Spinal cord (tissue), 10 donors: ENCODE measurements at places on chromosomes 1 and 21.

GRCh38 chr1:86913399-86913895 is 479 bp downstream of the SELENOF start:
- no peak for DNase-seq

DNA sequence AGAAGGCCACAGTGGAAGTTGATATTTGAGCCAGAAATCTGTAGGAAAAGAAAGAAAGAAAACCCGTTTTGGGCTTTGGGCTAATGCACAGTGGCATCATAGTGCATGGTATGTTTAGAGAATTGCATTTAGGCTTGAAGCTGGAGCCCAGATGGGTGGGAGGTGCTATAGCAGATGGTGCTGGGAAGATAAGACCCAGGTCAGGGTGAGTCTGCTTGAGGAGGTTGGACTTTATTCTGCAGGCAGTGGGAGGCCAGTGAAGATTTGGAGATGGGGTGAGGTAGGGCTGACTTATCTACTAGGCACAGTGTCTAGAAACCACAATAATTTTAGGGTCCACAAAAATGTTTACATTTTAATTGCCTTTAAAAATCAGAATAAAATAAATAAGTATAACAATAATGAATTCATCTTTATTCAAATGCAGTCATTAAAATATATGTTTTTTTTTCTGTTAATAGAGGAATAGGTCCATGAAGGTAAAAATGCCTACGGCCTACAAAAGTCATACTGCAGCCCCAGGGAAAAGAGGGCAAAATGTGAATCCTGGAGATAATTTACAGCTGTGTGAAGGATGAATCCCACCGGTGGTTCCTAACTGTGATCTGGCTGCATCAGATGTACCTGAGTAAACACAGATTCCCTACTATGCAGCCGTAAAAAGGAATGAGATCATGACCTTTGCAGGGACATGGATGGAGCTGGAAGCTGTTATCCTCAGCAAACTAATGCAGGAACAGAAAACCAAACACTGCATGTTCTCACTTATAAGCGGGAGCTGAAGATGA is 8.7 kb downstream of the DNAJC6 start:
- DNase-seq, result no peak

GRCh38 chr1:239126884-239127283 is 259.5 kb upstream of the CHRM3 start:
- DNase-seq, result no peak

- no peak for DNase-seq
Measured at GRCh38 chr1:214116258-214116657, 128.5 kb downstream of the PROX1 start.

- no peak for DNase-seq
Measured at GRCh38 chr1:62229932-62230331, 35.3 kb downstream of the L1TD1 start.

- no peak for DNase-seq
Measured at GRCh38 chr1:201228011-201228983, 37.7 kb downstream of the IGFN1 start.

- DNase-seq, result no peak
Measured at GRCh38 chr1:223358826-223359225, 5.2 kb downstream of the SUSD4 start.

- DNase-seq, result peak; percentile 58
Measured at GRCh38 chr1:205273551-205273982, 45.8 kb downstream of the TMCC2 start.

DNA sequence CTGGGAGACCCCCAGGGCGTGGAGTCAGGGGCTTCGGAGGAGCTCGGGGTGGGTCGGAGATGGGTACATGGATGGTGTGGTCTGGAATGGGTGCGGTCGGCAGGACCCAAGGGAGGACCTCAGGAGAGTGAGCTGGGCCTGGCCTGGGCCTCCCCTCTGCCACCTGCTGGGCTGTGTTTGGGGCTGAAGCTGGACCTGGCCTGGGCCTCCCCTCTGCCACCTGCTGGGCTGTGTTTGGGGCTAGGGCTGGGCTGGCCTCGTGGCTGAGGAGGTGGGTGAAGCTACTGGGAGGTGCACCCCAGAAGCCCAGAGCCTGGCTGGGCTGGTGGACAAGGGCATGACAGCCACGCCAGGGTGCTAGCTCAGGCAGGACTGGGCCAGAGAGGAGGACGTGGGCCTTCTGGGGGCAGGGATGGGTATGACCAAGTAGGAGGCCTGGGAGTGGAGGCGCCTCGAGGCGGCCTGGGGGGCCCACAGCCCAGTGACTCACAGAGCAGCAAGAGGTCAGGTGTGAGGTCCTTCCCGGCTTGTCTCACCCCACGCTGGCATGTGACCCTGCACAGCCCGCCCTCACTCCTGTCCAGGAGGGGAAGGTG is 14.5 kb downstream of the SAMD11 start:
- DNase-seq, result no peak

DNA sequence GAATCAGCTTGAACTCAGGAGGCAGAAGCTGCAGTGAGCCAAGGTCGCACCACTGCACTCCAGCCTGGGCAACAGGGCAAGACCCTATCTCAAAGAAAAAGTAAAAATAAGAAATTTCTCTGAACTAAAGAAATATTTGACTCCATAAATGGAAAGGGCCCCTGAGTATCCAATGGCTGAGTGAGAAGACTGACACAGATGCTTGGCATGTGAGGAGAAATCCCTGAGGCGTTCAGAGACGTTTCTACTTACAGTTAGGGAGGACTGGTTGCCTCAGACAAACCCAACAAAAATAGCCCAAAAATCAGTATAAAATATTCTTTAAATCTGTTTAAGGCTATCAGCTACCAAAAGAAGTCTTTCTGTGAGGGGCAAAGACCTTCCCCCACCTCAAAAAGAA is 3.0 kb upstream of the SUMO3 start:
- no peak for DNase-seq

DNA sequence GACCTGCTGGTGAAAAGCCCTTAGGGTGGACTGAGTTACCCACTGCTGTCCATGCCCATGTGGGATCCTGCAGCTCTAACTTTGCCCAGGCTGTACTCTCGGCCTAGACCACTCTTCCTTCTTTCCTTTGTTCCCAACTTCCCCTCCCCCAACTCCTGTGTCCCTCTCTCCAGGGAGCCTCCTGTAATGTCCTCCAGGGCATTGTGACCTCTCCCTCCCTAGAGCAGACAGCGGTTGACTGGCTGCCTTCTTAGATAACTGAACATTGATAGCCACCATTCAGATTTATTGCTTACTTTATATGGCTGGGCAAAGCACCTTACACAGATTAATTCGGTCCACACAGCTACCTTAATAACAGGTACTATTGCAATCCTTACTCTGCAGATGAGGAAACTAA is 5.0 kb downstream of the RUNX1 start:
- no peak for DNase-seq

DNA sequence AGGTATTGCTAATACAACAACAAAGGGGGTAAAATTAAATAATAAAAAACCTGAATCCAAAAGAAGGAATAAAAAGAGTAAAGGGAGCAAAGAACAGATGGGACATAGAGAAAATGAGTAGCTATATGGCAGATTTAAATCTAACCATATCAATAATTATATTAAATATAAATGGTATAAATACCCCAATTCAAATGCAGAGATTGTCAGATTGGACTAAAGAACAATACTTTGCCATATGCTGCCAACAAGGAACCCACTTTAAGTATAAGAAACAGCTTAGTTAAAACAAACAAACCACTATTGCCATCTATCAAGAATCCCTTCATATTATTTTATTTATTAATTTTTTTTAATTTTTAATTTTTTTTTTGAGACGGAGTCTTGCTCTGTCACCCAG is 86.8 kb downstream of the MT1HL1 start:
- no peak for DNase-seq
